ENCODE measurements at places on chromosomes 16 and 17. TPM values are rescaled to one million over a fixed set of nuclear protein-coding genes. Genes with fewer than 3 reads are reported as not detected.

- DNase-seq = no peak
Measured at GRCh38 chr17:46036491-46036890, 37.4 kb downstream of the STH start.

GRCh38 chr16:75627851-75628250 lies 4.8 kb upstream of the ADAT1 start:
- peak; percentile 69 for DNase-seq

Gene TOX3
- not detected for total RNA-seq

- DNase-seq = no peak
Measured at GRCh38 chr17:958712-959451, 20.7 kb downstream of the NXN start.

GRCh38 chr17:73029991-73030390 lies 62.5 kb downstream of the SLC39A11 start:
- no peak for DNase-seq

Gene SDK2
- total RNA-seq = not detected

- DNase-seq = no peak
Measured at GRCh38 chr16:53219371-53219770, 164.6 kb downstream of the CHD9 start.

- DNase-seq = peak; percentile 81
Measured at GRCh38 chr16:46607529-46607928, 13.7 kb downstream of the SHCBP1 start.

Gene TMIGD1
- not detected for total RNA-seq

Gene PRR35
- total RNA-seq = not detected

- peak; percentile 65 for DNase-seq
Measured at GRCh38 chr17:77163001-77163400, 22.2 kb downstream of the SEC14L1 start.

- DNase-seq = no peak
Measured at GRCh38 chr17:351449-351738, 1.2 kb downstream of the RPH3AL start.

DNA sequence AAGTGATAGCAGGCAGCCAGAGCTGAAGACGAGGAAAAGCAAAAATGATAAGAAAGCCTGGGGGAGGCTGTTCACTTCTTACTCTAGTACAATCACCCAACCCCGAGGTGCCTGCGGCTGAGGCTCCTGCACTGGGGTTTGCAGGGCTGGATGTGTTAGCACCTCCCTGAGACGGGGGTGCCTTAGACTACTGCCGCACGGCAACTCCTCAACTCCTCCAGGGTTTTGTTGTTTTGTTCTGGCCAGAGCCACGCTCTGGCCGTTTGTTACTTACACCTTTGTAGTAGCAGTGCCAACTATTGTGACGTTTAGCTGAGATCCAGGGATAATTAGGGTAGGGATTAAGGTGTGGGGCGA lies 51.5 kb downstream of the LDHD start:
- DNase-seq = no peak

Gene VAT1L
- total RNA-seq = 1.4 TPM
